ENCODE measurements at places on chromosomes 2 and 18.

- no peak for DNase-seq
Measured at GRCh38 chr2:235382601-235383000, 111.2 kb upstream of the AGAP1 start.

GRCh38 chr2:118053681-118054080 lies 34.6 kb upstream of the INSIG2 start:
- DNase-seq = no peak

GRCh38 chr2:202299712-202300111 lies 34.1 kb downstream of the NOP58 start:
- no peak for DNase-seq

GRCh38 chr2:53422979-53423378 lies 344.6 kb upstream of the CHAC2 start:
- DNase-seq = peak; percentile 64

- DNase-seq = no peak
Measured at GRCh38 chr2:71499691-71500090, 46.3 kb downstream of the DYSF start.

DNA sequence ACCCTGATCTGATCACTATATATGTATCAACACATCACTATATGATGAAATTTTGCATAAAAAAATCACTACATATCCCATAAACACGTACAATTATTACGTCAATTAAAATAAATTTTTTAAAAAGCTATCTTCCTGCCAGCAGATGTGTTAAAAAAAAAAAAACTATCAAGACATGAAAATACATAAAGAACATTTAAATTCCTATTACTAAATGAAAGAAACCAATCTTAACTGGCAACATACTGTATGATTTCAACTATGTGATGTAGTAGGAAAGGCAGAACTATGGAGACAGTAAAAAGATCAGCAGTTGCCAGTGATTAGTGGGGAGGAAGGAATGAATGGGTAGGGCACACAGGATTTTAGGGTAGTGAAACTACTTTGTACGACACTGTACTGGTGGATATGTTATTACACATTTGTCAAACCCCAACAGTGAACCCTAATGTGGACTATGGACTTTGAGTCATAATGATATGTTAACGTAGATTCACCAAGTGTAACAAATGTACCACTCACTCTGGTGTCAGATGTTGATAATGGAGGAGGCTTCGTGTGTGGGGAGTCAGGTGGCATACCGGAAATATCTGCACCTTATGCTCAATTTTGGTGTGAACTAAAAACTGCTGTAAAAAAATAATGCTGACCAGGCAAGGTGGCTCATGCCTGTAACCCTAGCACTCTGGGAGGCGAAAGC lies 27.4 kb downstream of the USP34 start:
- no peak for DNase-seq

DNA sequence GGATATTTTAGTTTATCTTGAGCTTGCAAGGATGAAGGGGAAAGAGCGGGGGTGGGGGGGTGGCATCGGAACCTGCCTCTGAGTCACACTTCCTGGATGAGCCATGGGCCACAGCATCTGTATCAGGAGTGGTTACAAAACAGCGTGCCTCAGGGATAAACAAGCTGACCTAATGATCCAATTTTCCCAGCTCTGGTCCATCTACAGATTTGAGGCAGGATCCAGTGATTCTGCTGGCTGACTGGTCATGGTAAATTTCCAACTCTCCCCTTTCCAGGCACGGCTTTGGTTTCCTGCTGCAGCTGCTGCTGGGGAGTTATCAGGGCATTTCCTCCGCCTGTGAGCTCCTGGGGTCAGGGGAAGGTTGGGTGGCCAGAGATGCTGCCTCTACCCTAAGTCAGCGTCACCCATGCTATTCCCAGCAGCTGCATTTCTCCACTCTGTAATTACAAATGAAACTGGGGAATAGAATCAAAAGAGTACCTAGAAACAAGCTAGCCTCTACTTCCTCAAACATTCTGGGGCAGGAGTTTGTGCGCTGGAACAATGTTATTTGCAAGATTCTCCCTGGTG lies 4.7 kb upstream of the HPCAL1 start:
- DNase-seq = peak; percentile 72

DNA sequence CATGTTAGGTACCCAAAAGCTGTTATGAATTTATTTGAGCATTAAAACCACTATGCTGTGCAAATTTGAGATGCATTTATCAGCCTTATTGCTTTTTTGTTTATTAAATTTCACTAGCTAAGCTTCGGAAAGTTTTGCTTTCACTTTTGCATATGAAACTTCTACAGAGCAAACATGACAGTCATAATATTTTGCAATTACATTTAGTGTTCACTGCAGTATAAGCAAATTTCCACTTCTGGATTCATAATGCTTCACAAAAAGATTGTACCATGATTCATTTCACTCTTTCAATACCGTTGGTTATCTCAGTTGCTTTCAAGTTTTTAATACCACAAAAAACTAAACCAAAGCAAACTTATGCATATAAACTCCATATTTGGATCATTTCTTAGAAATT lies 228.7 kb upstream of the SLC8A1 start:
- peak; percentile 38 for DNase-seq

DNA sequence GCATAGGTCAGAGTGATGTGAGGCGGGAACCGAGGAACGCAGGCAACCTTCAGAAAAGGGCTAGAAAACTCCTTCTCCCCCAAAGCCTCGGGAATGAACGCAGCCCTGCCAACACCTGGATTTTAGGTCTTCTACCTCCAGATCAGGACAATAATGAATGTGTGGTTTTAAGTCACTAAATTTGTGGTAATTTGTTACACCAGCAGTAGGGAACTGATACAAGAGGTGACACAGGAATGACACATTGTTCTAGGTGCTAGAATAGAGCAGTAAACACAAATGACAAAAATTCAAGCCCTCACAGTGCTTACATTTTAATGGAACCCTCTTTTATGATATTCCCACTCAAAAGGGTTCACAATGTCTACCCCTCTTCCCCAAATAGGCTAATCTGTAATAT lies 39.2 kb upstream of the EML4 start:
- no peak for DNase-seq

DNA sequence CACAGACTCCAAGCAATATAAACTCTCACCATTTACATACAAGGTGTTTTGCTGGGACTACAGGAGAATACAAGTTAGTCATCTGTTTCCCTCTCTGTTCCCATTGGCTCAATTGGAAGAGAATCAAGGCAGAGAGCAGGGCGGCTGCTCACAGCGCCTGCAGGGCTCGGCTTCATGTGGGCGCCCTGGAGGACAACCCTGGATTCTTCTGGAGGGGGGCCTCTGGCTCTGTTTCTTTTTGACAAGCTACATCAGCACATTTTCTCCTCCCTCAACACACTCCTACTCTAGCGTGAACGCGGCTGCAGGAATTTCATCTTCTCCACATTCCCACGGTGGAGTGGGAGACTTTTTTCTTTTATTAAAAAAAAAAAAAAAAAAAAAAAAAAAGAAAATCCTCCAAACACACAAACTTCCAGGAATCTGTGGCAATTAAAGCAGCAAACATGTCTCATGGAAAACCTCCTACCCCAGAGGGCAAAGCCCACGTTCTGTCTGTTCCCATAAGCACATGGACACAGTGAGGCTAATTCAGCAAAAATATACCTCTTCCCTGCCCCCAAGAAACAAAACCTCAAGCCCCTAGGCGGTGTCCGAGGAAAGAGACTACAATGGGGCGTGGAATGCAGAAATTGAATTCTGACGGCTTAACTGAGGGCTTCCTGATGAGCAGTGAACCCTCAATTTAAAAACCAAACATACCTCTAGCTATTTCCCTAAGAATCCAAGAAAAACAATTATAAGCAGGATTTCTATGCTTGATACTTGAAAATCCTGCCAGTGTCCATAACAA lies 50.6 kb downstream of the PARD6G start:
- no peak for DNase-seq

DNA sequence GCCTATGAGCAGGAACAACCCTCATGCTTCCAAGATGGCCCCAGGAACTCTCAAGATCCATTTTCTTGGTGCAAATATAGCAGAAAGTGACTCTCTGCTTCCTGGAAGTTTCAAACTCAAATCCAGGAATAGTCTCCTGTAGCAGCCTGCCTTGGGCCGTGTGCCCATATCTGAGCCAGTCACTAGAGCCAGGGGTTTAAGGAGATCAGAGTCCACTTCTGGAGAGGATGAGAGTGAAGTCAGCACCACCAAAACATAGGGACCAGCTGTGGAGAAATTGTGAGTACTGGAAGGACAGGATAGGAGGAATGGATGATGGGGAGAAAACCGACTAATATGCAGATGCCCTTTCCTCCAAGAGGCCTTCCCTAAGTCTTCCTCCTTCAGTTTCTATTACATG lies 33.2 kb downstream of the PSD4 start:
- DNase-seq = no peak

DNA sequence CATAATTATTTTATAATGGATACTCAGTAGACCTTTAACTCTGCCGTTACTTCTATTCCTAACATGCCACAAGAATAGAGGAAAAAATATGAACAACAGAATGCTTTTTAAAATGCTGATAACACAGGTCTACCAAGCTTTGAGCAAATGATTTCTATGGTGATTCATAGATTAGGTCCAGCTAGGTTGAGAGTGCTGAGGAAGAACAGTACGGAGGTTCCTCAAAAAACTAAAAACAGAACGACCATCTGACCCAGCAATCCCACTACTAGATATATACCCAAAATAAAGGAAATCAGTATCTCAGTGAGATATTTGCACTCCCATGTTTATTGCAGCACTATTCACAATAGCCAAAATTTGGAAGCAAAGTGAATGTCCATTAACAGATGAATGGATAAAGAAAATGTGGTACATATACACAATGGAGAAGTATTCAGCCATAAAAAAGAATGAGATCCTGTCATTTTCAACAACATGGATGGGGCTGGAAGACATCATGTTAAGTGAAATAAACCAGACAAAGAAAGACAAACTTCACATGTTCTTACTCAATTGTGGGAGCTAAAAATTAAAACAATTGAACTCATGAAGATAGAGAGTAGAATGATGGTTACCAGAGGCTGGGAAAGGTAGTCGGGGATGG lies 111.6 kb upstream of the SERTAD2 start:
- no peak for DNase-seq
